ENCODE measurements at places on chromosomes 12 and 14. TPM values are rescaled to one million over a fixed set of nuclear protein-coding genes. Genes with fewer than 3 reads are reported as not detected.

The EML5 gene
- total RNA-seq: not detected

The ZNF605 gene
- 17.1 TPM for total RNA-seq

DNA sequence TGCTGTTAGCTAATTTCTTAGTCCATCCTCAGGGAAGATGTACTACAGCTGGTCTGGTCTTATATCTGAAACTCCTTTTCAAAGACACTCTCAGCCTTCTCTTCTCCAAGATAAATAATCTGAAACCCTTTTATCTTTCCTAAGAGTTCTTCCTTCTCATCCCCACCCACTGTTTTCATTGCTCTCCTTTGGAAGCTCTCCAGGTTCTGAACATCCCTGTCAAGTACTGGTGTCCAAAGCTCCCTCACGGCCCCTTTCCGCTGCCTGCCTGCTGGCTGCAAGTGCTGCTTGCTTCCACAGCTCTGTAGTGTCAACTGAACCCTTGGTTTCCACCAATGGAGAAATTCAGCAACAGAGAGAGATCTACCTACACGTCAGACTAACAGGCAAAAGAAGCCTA lies 6.6 kb upstream of the SLC6A13 start:
- no peaks in the 10 kb centered on the region for H3K27me3 ChIP-seq
- DNase-seq: no peak
- H3K4me1 ChIP-seq: peaks cover 35% of the 10 kb centered on the region
- H3K36me3 ChIP-seq: no peaks in the 10 kb centered on the region
- H3K4me3 ChIP-seq: no peak overlapping the region

DNA sequence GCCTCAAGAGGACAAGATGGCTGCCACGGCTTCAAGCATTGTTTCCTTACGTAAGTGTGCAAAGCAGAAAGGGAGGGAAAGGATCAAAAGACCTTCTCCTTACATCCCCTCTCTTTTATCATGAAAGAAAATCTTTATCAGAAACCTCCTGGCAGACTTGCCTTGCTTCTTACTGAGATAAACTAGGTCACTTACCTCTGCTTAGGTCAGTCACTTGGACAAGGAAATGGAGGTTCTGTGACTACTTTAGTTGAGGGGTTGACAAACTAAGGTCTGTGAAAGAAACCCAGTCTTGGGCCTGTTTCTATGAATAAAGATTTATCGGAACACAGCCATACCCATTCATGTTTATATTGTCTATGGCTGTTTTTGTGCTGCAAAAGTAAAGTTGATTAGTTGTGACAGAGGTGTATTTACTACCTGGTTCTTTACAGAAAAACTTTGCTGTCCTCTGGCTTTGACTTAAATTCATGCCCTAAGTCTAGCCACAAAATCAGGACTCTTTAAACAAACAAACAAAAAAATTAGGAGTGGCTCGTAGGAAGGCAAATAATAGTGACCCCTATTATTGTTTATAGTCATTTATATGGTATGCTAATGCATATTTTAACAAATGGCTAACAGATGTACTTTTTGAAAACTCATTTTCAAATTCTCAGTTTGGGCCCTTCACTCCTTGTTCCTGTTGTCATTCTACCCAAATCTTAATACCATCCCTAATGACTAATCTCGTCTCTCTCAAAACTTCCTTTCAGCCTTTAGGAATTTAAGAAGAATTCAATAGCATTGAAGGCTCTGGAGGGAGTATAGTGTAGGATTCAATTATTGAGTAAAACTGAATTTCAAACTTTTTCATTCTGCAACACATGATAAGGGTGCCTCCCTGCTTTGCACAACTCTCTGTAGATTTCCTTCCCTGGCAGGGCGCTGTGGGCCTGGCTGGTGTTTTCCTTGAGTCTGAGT lies 42.0 kb upstream of the ATP2B1 start:
- no peaks in the 10 kb centered on the region for H3K36me3 ChIP-seq
- H3K4me3 ChIP-seq: no peak overlapping the region
- no peak overlapping the region for H3K27ac ChIP-seq
- no peak for DNase-seq

- H3K27me3 ChIP-seq: no peaks in the 10 kb centered on the region
- no peak for DNase-seq
- no peak overlapping the region for H3K4me3 ChIP-seq
- no peak overlapping the region for H3K27ac ChIP-seq
- H3K36me3 ChIP-seq: peaks cover 4% of the 10 kb centered on the region
- no peaks in the 10 kb centered on the region for H3K4me1 ChIP-seq
Measured at GRCh38 chr14:23469906-23470403, 452 bp downstream of the NGDN start.

Data from chondrocyte (in vitro differentiated cells).